ENCODE measurements at places on chromosomes 6 and 20.

DNA sequence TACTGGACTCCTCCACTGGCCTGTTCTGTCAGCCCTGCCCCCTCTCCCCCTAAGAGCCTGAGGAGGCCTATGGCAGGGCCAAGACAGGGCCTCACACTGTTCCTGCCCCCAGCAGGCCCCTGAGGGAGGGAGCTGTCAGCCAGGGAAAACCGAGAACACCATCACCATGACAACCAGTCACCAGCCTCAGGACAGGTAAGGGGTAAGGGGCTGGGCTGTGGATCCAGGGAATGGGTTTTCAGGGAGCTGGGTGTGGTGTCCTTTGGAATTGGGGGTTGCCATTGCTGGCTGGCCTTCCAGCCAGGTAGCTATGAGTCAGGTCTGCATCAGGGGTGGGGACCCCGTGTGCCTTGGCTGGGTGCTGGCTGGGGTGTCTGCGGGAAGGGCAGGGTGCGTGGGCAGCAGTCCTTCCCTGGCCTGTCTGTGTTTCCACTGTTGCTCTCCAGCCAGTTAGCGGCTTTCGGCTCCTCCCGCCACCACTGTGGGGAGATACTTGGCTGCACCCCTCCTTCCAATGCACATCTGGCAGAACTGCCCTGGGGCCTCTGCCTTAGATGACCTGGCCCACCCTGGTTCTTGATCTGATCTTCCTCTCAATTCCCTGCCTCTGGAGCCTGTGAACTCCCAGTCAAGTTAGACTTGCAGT, 3.9 kb downstream of the SLC29A1 start:
- no peak for DNase-seq

GRCh38 chr6:135128268-135128914, 52.7 kb upstream of the MYB start:
- no peak for DNase-seq

DNA sequence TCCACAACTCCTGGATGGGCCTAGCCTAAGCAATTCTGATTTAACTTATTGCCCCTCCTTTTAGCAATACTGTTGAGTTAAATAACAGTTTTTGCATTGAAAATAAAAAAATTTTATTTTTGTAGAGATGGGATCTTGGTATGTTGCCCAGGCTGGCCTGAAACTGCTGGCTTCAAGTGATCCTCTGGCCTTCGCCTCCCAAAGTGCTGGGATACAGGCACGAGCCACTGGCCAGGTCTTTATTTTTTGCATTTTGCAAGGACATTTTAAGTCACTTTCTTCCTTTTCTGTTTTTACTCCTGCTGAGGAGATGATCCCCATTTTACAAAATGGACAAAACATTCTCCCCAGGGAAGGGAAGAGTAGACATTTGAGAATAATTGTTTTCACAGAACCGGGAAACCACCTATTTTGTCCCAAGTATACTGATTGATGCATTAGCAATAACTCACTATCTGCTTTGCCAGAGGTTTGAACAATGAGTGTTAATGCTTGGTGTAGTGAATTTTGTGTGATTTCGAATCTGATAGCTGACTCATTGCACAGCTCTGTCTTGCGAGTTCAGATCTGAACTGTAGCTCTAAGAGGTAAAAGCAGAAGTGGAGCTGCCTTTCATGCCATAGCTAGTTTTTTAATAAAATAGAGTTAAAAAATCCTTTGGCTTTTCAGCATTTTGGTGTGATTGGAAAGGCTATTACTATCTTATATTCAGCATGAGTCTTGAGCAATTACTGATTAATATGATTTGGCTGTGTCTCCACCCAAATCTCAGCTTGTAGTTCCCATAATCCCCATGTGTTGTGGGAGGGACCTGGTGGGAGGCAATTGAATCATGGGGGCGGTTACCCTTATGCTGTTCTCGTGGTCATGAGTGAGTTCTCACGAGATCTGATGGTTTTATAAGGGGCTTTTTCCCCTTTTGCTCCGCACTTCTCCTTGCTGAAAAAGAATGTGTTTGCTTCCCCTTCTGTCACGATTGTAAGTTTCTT, 20.9 kb downstream of the IGF2R start:
- DNase-seq, result peak; percentile 65

DNA sequence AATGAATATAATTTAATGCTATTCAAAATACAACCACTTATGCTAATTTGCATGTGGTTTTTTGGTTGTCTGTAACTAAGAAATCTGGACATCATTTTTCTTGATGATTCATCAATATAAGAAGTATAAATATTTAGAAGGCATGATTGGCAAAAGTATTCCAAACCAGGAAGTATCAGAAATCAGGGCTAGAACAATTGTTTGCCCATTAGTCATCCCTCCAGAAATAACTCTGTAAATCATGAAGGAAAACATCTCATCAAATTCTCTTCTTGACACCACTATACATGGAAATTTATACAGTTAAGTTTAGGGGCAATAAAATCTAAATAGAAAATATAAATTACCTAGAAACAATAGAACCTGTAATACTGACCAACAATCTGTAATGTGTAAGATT, 554.7 kb upstream of the HS3ST5 start:
- no peak for DNase-seq
